Bronchus fibroblast of lung (primary cell): ENCODE measurements at places on chromosomes 7 and 10. TPM values are rescaled to one million over a fixed set of nuclear protein-coding genes. Genes with fewer than 3 reads are reported as not detected.

The APBB1IP gene
- total RNA-seq, result not detected in 2 replicates

The OR9A2 gene
- total RNA-seq, result not detected in 2 replicates

The TUBB8 gene
- total RNA-seq, result not detected in 2 replicates

The BAIAP2L1 gene
- 1.9 and 2.5 TPM in 2 replicates for total RNA-seq

The EBLN1 gene
- total RNA-seq, result not detected in 2 replicates

The STAG3 gene
- total RNA-seq, result 0.84 and 1.8 TPM in 2 replicates

The SLC39A12 gene
- total RNA-seq, result not detected in 2 replicates

The VWDE gene
- total RNA-seq, result 0.15 and 0.17 TPM in 2 replicates

The MRLN gene
- total RNA-seq, result not detected in 2 replicates

The TACC2 gene
- 7.3 and 10.8 TPM in 2 replicates for total RNA-seq

The HOXA1 gene
- 0.45 and 1.0 TPM in 2 replicates for total RNA-seq

The CDHR1 gene
- total RNA-seq, result under 0.01 TPM in 2 replicates

The SSC4D gene
- 0.45 and 0.67 TPM in 2 replicates for total RNA-seq

The SYNPO2L gene
- under 0.01 TPM in 1 of 2 replicates, not detected in the other for total RNA-seq

The TMEM273 gene
- not detected in 2 replicates for total RNA-seq

The HEPACAM2 gene
- not detected in 2 replicates for total RNA-seq

The SLC13A4 gene
- 0.17 and 0.59 TPM in 2 replicates for total RNA-seq

The PTPN20 gene
- 0.34 and 0.45 TPM in 2 replicates for total RNA-seq

The ZNF804B gene
- total RNA-seq, result not detected in 2 replicates

The SLC18A3 gene
- total RNA-seq, result not detected in 2 replicates

The INMT gene
- total RNA-seq, result 2.1 and 2.5 TPM in 2 replicates

The CRPPA gene
- total RNA-seq, result 0.74 and 1.0 TPM in 2 replicates

The FAM180A gene
- total RNA-seq, result 8.2 and 11.1 TPM in 2 replicates

The METTL2B gene
- 30.2 and 30.9 TPM in 2 replicates for total RNA-seq

The TBXAS1 gene
- 2.2 and 3.7 TPM in 2 replicates for total RNA-seq

The WDR86 gene
- total RNA-seq, result 3.9 and 6.7 TPM in 2 replicates

The CADPS2 gene
- total RNA-seq, result 4.3 and 5.7 TPM in 2 replicates

The LRRN3 gene
- 0.59 and 0.84 TPM in 2 replicates for total RNA-seq

The FKBP9 gene
- 122 and 127 TPM in 2 replicates for total RNA-seq

The RUFY2 gene
- 5.2 and 6.7 TPM in 2 replicates for total RNA-seq

The RBM33 gene
- total RNA-seq, result 7.6 and 8.9 TPM in 2 replicates

The BICC1 gene
- 12.0 and 12.1 TPM in 2 replicates for total RNA-seq

The DPYSL4 gene
- total RNA-seq, result 5.9 and 7.1 TPM in 2 replicates

The SLC18A2 gene
- total RNA-seq, result not detected in 2 replicates

The ZNF22 gene
- total RNA-seq, result 16.9 and 19.0 TPM in 2 replicates

The PAPOLB gene
- total RNA-seq, result not detected in 2 replicates

The EN2 gene
- total RNA-seq, result not detected in 2 replicates

The ELAPOR2 gene
- 2.5 and 4.4 TPM in 2 replicates for total RNA-seq

The PRPS1L1 gene
- total RNA-seq, result not detected in 2 replicates

The SLC26A3 gene
- total RNA-seq, result not detected in 2 replicates

The RSBN1L gene
- 8.6 and 10.9 TPM in 2 replicates for total RNA-seq

The CRTAC1 gene
- total RNA-seq, result not detected in 2 replicates

The GPR37 gene
- 5.9 and 6.2 TPM in 2 replicates for total RNA-seq

The FXYD4 gene
- not detected in 2 replicates for total RNA-seq

The ADARB2 gene
- not detected in 2 replicates for total RNA-seq

The C10orf71 gene
- total RNA-seq, result not detected in 2 replicates

The FFAR4 gene
- not detected in 2 replicates for total RNA-seq

The LIPM gene
- not detected in 2 replicates for total RNA-seq
